Right lobe of liver (tissue), 6 donors: ENCODE measurements at places on chromosomes 16 and 17. TPM values are rescaled to one million over a fixed set of nuclear protein-coding genes. Genes with fewer than 3 reads are reported as not detected.

Gene HCRT
- total RNA-seq, result not detected

Gene GLTPD2
- total RNA-seq, result 63.7 TPM

Gene CRYM
- total RNA-seq, result 5.7 TPM

Gene ITGB4
- total RNA-seq, result 1.5 TPM

DNA sequence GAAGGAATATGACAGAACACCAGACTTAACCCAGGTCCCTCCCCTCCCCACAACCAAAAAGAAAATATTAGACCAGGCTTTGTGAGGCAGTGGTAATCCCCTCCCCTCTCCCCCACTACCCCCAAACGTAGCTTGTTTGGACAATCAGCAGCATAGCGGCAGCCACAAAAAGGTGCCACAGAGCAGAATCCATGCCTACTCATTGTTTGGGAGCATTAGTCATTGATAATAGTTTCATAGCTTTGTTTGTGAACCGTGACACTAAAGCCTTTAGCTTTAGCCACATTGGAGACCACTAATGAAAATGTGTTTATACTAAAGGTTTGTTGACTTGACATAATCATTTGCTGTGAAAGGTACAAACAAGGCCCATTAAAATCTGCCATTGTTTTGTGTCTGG, 65.1 kb downstream of the NUP93 start:
- H3K4me3 ChIP-seq, result no peak overlapping the region
- H3K27ac ChIP-seq, result no peak overlapping the region
- no peaks in the 10 kb centered on the region for H3K4me1 ChIP-seq
- no peaks in the 10 kb centered on the region for H3K36me3 ChIP-seq
- no peaks in the 10 kb centered on the region for H3K27me3 ChIP-seq

DNA sequence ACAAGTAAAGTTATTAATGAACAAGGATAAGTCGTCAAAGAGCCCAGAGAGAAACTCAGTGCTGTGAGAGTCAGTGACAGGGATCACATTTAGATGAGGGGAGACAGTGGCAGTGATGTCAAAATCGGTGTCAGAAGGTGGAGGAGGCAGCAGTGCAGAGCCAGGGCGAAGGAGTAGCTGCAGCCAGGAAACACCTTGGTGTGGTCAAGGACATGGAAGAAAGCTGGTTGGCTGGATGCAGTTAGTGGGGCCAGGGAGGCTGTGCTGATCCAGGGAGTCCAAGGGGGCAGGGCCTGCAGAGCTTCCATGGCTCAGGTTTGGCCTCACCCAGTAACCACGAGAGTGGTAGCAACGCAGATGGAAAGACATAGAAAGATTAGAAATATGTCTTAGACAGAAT, 50.7 kb upstream of the ADORA2B start:
- no peak overlapping the region for H3K27ac ChIP-seq
- H3K4me1 ChIP-seq, result no peaks in the 10 kb centered on the region
- DNase-seq, result no peak
- H3K27me3 ChIP-seq, result no peaks in the 10 kb centered on the region

- no peaks in the 10 kb centered on the region for H3K4me1 ChIP-seq
- DNase-seq, result no peak
- H3K27me3 ChIP-seq, result no peaks in the 10 kb centered on the region
- H3K36me3 ChIP-seq, result no peaks in the 10 kb centered on the region
- H3K27ac ChIP-seq, result no peak overlapping the region
Observed at GRCh38 chr17:51638971-51639370, 378.6 kb downstream of the UTP18 start.

GRCh38 chr16:57606847-57607501, 21.5 kb upstream of the ADGRG1 start:
- DNase-seq, result peak; percentile 81
- peak overlapping the region; percentile 29 for H3K4me3 ChIP-seq
- no peaks in the 10 kb centered on the region for H3K27me3 ChIP-seq

- H3K36me3 ChIP-seq, result peaks cover 12% of the 10 kb centered on the region
- H3K4me1 ChIP-seq, result no peaks in the 10 kb centered on the region
- peak overlapping the region; percentile 16 for H3K27ac ChIP-seq
- H3K27me3 ChIP-seq, result no peaks in the 10 kb centered on the region
Observed at GRCh38 chr17:64496348-64496785, 487 bp downstream of the POLG2 start.

DNA sequence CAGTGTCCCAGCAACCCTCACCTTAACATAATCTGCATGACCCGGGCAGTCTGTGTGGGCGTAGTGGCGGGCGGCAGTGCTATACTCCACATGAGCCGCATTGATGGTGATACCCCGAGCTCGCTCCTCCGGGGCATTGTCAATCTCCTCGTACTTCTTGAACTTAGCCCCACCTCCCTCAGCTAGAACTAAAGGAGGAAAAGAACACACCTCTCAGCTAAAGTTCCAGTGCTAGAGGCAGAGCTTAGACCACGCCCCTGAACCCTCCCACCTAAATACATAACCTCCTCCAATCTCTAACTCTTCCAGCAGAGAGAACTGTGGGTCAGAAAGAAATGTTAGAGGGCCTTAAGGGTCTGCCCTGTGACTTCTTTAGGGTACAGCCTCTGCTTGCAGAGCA, 855 bp downstream of the TUFM start:
- DNase-seq, result no peak
- H3K4me3 ChIP-seq, result peak overlapping the region; percentile 81
- H3K27me3 ChIP-seq, result no peaks in the 10 kb centered on the region
- no peak overlapping the region for H3K27ac ChIP-seq
- H3K4me1 ChIP-seq, result no peaks in the 10 kb centered on the region
